LHCN-M2 (cell line): ENCODE measurements at places on chromosomes 3 and 15.

DNA sequence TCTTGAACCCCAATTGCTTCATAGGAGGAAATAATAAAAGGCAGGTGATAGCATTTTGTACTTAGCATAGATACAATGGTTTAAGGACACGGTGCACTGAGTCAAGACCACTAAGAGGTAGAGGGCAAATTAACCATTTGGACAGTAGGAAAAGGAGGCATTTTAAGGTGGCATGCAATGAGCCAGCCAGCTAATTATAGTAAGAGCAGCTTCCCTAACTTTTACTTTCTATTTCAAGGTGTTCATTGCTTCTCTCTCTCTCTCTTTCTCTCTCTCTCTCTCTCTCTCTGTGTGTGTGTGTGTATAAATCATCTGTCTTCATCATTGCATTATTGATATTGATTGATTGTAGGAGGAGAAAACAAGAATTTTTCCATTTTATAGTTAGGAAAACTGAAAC is 740.4 kb upstream of the CFAP20DC start:
- DNase-seq = no peak

- no peak for DNase-seq
These were observed 747.8 kb upstream of the GBE1 start for GRCh38 chr3:82509106-82509842.

DNA sequence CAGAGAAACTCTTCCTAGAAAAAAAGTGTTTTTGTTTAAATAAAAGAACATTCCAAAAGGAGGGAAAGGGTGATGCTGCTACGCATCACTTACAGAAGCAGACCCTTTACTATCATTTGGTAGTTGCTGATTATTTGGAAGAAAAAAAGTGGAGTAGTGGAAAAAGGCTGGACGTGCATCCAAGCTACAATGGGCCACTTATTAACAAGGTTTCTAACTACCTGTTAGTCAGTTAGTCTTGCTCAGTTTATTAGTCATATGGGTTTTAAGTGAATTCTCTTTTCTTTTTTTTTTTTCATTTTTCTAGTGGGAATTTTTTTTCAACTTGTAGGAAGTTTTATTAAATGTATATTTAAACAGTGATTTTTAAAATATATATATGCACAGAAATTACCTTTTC is 866.0 kb downstream of the MCTP2 start:
- no peak for DNase-seq

DNA sequence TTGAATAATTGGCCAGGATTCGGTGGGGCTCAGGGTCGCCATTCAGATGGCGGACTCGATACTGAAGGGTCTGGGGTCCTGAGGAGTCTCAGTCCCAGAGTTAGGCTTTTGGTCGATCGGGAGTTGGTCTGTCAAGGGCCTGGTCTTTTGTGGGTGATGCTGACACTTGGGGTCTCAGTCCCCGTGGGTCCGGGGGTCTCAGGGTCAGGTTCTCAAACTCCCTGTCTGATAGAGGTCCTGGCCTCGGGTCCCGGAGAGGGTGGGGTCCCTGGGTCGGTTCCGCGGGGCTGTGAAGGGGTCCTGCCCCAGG is 467 bp downstream of the NCKIPSD start:
- DNase-seq = no peak

GRCh38 chr3:11074011-11074410 is 80.3 kb upstream of the HRH1 start:
- no peak for DNase-seq

- DNase-seq = no peak
These were observed 756 bp upstream of the RASGRF1 start for GRCh38 chr15:79091204-79091867.

- no peak for DNase-seq
These were observed 6.8 kb upstream of the CHST14 start for GRCh38 chr15:40463886-40464545.

GRCh38 chr3:151620071-151620470 is 113.7 kb upstream of the AADACL2 start:
- no peak for DNase-seq

GRCh38 chr3:73950865-73951558 is 326.3 kb upstream of the PDZRN3 start:
- no peak for DNase-seq

GRCh38 chr3:173983343-173983742 is 585.8 kb downstream of the NLGN1 start:
- no peak for DNase-seq

- no peak for DNase-seq
These were observed 6.0 kb downstream of the GABRR3 start for GRCh38 chr3:98029083-98029482.

GRCh38 chr3:11944052-11944673 is 60.0 kb upstream of the SYN2 start:
- peak; percentile 21 for DNase-seq

- DNase-seq = no peak
These were observed 81.9 kb downstream of the CHL1 start for GRCh38 chr3:278300-279064.

DNA sequence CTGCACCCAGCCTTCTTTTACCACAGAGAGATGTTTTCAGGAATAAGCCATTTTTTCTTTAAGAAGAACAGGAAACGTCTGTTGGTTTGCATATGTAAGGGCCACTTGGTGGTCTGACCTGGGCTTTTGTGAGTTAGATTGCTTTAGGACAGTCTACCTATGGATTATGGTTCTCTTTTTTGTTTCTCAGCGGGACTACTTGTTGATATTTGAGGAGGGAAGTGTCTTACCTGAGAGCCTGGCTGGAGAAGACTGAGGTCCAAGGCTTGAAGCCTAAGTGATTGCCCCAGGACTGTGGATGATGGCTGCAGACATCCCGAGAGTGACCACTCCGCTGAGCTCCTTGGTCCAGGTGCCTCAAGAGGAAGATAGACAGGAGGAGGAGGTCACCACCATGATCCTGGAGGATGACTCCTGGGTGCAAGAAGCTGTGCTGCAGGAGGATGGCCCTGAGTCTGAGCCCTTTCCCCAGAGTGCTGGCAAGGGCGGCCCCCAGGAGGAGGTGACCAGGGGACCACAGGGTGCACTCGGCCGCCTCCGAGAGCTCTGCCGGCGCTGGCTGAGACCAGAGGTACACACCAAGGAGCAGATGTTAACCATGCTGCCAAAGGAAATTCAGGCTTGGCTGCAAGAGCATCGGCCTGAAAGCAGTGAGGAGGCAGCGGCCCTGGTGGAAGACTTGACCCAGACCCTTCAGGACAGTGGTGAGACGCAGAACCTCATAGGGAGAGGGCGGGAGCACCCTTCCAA is 3.0 kb downstream of the ZSCAN2 start:
- no peak for DNase-seq

GRCh38 chr3:146249921-146250320 is 984 bp downstream of the PLSCR4 start:
- DNase-seq = no peak

GRCh38 chr3:128190501-128190900 is 37.2 kb downstream of the EEFSEC start:
- peak; percentile 12 for DNase-seq

GRCh38 chr15:41161736-41162135 is 45.7 kb upstream of the INO80 start:
- DNase-seq = no peak

DNA sequence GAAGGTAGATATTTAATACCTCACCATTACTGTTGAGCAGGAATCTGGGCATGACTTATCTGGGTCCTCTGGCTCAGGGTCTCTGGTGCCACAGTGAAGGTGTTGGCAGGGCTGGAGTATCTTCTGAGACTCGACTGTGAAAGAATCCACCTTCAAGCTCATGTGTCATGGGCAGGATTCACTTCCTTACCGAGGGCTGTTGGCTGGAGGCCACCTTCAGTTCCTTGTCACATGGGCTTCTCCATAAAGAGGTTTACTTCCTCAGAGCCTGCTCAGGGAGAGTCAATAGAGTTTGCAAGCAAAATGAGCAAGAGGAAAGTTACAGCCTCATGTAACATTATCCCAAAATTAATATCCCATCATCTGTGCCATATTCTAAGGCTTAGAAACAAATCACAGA is 459.5 kb downstream of the NR2F2 start:
- no peak for DNase-seq

DNA sequence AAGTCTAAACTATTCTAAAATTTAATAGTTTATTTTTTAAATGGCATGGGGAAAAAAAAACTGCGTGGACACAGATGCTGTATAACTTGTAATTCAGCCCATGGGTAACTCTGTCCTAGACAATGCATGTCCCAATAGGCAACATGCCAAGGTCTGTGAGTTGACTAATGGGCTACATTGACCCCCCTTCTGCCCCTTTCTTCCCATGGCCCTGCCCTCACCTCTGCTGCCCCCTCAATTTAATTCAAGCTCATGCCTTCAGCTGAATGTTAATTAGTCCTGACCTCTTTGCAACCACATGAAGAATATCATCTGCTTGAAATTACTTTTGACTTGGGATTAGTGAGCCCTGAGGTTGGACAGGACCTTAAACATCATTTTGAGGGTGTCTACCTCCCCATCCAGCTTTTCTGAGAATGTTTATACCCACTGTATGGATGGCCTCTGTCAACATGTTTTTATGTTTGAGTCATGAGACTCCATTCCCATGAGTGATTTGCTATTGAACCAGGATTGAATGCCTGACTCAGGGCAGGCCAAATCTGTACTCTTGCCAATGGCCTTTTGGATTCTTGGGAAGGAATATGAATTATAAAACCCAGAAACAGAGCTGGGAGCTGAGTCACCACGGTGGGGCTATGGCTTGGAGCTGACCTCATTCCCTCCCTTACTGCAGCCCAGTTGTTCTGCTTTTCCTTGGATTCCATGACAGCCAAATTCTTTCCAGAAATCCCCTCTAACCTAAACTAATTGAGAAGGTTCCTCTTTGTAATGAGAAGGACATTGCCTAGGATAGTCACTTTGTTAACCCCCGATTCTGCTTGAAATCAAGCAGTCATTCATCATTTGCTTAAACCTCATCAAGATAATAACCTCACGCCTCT is 33.5 kb upstream of the PDE8A start:
- DNase-seq = peak; percentile 94

DNA sequence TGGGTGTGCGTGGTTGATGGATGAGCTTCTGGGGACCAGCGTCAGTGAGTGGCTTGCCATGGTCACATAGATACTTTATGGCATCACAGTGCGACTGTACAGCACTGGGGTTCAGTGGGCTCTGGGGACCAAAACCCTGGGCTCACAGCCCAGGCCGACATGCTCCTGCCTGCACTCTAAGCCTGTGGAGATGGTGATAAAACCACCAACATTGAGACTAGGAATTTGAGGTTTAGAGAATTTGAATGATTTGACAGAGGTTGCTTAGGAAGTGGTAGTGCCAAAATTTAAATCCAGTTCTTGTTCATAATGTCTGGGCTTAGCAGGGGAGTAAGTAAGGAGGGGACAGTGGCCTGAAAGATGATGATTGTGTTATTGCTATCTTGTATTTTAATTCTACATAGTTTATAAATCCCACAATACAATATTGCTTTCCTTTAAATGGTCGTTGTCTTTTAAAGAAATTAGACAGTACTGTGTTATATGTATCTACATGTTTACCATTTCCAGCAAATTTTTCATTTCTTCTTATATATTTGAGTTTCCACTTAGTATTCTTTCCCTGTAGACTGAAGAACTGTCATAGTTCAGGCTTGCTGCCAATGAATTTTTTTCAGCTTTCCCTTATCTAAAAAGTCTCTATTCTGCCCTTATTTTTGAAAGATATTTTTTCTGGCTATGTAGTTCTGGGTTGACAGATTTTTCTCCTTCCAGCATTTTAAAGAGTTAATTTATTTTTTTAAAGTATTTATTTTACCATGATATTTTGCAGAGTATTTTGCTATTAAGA is 235.4 kb upstream of the RGMA start:
- no peak for DNase-seq

DNA sequence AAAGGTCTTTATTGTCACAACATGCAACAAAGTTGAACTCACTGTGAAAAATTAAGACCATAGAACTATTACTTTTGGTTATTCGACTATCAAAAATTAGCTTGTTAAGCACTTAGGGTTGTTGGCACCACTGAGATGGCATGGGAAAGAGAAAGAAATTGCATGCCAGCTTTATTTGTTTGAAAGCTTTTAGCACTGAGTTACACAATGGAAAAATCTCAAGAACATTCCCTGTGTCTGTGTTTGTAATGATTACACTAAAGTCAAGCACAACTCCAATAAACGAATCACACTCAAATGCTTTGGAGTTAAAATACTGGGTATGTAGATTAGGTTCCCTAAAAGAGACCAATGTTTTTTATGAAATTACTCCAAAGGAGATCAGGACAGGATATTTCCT is 158.6 kb upstream of the COL8A1 start:
- no peak for DNase-seq

GRCh38 chr3:35592589-35593295 is 46.6 kb upstream of the ARPP21 start:
- DNase-seq = peak; percentile 2

DNA sequence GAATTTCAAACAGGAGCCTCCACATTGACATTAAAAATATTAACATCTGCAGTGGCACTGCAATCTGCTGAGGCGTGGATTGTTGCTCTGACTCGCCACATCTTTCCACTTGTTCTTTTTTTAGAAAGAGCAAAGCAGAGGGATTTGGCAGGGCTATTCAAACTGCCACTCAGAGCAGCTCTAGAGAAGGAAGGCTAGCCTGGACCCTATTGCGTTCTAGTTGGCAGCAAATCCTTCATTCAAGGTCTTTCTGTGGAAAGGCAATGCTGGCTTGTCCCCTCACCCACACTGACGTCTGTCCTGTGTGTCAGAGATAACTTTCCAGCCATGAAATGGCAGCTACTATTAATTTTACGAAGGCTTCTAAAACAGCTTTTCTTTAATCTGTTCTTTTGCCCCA is 483.2 kb upstream of the SGO1 start:
- DNase-seq = no peak

GRCh38 chr15:100980410-100981046 is 61.4 kb downstream of the LRRK1 start:
- no peak for DNase-seq

DNA sequence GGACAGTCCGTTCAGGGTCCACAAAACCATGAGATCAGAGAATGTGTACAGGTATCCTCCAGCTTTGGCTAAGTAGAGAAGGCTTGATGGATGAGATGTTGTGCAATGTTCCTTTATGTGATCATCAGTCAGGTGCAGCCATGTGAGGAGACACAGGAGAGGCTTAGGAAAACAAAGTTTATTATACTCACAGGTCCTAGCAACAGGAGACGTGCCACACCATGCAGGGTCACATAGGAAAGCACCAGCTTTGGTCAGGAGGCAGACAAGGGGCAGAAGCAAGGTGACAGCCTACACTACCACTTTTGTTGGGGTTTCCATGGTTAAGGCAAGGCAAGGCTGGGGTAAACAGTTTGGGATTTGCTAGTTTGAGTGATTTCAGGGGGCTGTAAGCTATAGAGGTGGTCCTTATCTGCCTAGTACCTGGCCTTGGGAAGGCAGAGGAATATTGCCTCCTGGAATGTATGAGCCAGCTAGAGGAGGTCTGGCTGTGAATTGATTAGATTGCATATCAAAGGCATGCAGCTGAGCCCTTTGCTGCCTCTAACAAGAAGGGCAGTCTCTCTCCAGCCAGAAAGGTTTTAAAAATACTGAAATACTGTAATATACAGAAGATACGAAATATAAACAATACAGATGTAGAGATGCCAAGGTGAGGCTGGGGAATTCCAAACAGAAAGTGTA is 248.6 kb downstream of the RYR3 start:
- no peak for DNase-seq
